Renal cortex interstitium (tissue), 15 donors: ENCODE measurements at places on chromosomes 13 and 19. TPM values are rescaled to one million over a fixed set of nuclear protein-coding genes. Genes with fewer than 3 reads are reported as not detected.

DNA sequence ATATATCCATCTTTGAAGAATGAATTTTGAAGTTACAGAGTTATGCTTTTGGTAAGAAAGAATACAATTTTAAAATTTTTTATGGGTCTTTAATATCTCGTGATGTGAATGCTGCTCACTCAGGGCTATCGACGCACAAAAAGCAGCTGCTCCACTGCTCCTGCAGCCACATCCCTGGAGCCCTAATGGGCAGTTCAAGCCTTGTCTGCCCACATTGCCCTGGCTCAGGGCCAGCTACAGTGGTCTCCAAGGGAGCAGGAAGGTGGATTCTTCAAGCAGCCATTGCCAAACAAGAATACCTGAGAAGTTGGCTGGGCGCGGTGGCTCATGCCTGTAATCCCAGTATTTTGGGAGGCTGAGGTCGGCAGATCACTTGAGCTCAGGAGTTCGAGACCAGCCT is 85.8 kb downstream of the IPO5 start:
- DNase-seq, result no peak

- no peak for DNase-seq
Observed at GRCh38 chr19:12997179-12997966, 2.1 kb downstream of the NFIX start.

The ZNF135 gene
- 30.3 TPM for polyA plus RNA-seq

The ABHD13 gene
- polyA plus RNA-seq, result 13.4 TPM

DNA sequence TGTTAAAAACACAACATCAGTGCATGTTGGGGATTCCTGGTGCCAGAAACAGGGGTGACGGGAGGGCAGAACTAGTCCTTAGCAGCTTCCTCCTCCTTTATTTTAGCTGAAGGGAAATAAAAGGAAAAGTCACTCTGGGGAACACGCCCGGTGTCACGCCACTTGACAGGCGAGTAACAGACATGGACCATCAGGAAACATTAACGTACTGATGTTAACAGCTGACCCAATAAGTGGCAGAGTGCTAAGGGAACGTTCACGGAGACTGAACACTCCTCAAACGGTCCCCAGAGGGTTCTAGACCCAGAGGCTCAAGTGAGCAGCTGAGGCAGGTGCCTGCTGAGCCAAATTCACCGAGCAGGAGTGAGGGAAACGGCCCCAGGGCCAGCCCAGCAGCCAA is 13.9 kb upstream of the EIF3G start:
- DNase-seq, result no peak

GRCh38 chr13:106143392-106143791 is 392.1 kb downstream of the EFNB2 start:
- no peak for DNase-seq
